ENCODE measurements at places on chromosomes 12 and 14. TPM values are rescaled to one million over a fixed set of nuclear protein-coding genes. Genes with fewer than 3 reads are reported as not detected.

KRR1 gene
- polyA plus RNA-seq: 52.3 TPM

NTF3 gene
- not detected for polyA plus RNA-seq

AMN gene
- polyA plus RNA-seq: not detected

OR6C2 gene
- polyA plus RNA-seq: not detected

PPP1R36 gene
- polyA plus RNA-seq: 0.19 TPM

LRRIQ1 gene
- 6.0 TPM for polyA plus RNA-seq

EIF5 gene
- 483 TPM for polyA plus RNA-seq

CDK17 gene
- polyA plus RNA-seq: 45.2 TPM

OR4K5 gene
- not detected for polyA plus RNA-seq

CRIP1 gene
- 2.9 TPM for polyA plus RNA-seq

RDH12 gene
- polyA plus RNA-seq: 21.6 TPM

LBHD2 gene
- polyA plus RNA-seq: not detected

OAS2 gene
- 0.34 TPM for polyA plus RNA-seq

POTEG gene
- polyA plus RNA-seq: not detected

TDRD9 gene
- 10.1 TPM for polyA plus RNA-seq

GPR137C gene
- 16.9 TPM for polyA plus RNA-seq

CMKLR1 gene
- not detected for polyA plus RNA-seq

AMHR2 gene
- polyA plus RNA-seq: not detected

STYX gene
- polyA plus RNA-seq: 11.5 TPM

DDN gene
- polyA plus RNA-seq: 1.3 TPM

TAS2R7 gene
- polyA plus RNA-seq: 0.30 TPM

CEBPE gene
- polyA plus RNA-seq: not detected

ZNF891 gene
- polyA plus RNA-seq: 0.74 TPM

KLRC2 gene
- 5.5 TPM for polyA plus RNA-seq

SLC5A8 gene
- polyA plus RNA-seq: not detected

SPX gene
- 1.6 TPM for polyA plus RNA-seq

BCL11B gene
- polyA plus RNA-seq: 0.26 TPM

CAPS2 gene
- 1.5 TPM for polyA plus RNA-seq

DIO2 gene
- polyA plus RNA-seq: 0.78 TPM

TUBA1C gene
- 2.8 TPM for polyA plus RNA-seq

ACSS3 gene
- 0.20 TPM for polyA plus RNA-seq

AKAP3 gene
- 1.0 TPM for polyA plus RNA-seq

ALX1 gene
- not detected for polyA plus RNA-seq

KRT79 gene
- polyA plus RNA-seq: 0.81 TPM

FAM181A gene
- not detected for polyA plus RNA-seq

GPX2 gene
- polyA plus RNA-seq: 5.0 TPM

RTN1 gene
- 1,256 TPM for polyA plus RNA-seq

COPS7A gene
- polyA plus RNA-seq: 53.2 TPM

CHGA gene
- not detected for polyA plus RNA-seq

KLRC4 gene
- 1.4 TPM for polyA plus RNA-seq

DHRS1 gene
- 7.7 TPM for polyA plus RNA-seq

NINJ2 gene
- polyA plus RNA-seq: 0.92 TPM

GALNT9 gene
- 7.9 TPM for polyA plus RNA-seq

RNF41 gene
- polyA plus RNA-seq: 12.4 TPM

GALNT16 gene
- 23.2 TPM for polyA plus RNA-seq

KIF26A gene
- not detected for polyA plus RNA-seq

NGB gene
- 0.59 TPM for polyA plus RNA-seq

PRPH gene
- not detected for polyA plus RNA-seq

C12orf54 gene
- polyA plus RNA-seq: not detected

RNU4-1 gene
- polyA plus RNA-seq: not detected

OLR1 gene
- 0.28 TPM for polyA plus RNA-seq

TOMM20L gene
- polyA plus RNA-seq: not detected

Measured in Purkinje cell (primary cell).